ENCODE measurements at places on chromosomes 3 and 15. TPM values are rescaled to one million over a fixed set of nuclear protein-coding genes. Genes with fewer than 3 reads are reported as not detected.

The SIDT1 gene
- total RNA-seq: not detected

The PLA2G4D gene
- total RNA-seq: not detected

The CHRM5 gene
- not detected for total RNA-seq

The CHRNB4 gene
- not detected for total RNA-seq

The FRMD5 gene
- total RNA-seq: 25.1 TPM

The PPARG gene
- total RNA-seq: 6.1 TPM

The IL5RA gene
- total RNA-seq: not detected

The MORC1 gene
- total RNA-seq: not detected

The KLF15 gene
- total RNA-seq: 2.3 TPM

The GOLGA8J gene
- total RNA-seq: not detected

The TGM4 gene
- 0.26 TPM for total RNA-seq

The C3orf20 gene
- total RNA-seq: not detected

The NR1I2 gene
- not detected for total RNA-seq

The SMCO1 gene
- not detected for total RNA-seq

The CCRL2 gene
- 6.4 TPM for total RNA-seq

The HLTF gene
- total RNA-seq: 56.9 TPM

The TEX55 gene
- total RNA-seq: not detected

The CCR3 gene
- not detected for total RNA-seq

The ZNF660 gene
- total RNA-seq: 2.4 TPM

The TMCO5A gene
- total RNA-seq: not detected

Measured in pulmonary artery endothelial cell (primary cell).